ENCODE measurements at places on chromosomes 1 and 21. TPM values are rescaled to one million over a fixed set of nuclear protein-coding genes. Genes with fewer than 3 reads are reported as not detected.
A peak's percentile ranks its signal among the peaks of the same experiment; 100 is the strongest.

DNA sequence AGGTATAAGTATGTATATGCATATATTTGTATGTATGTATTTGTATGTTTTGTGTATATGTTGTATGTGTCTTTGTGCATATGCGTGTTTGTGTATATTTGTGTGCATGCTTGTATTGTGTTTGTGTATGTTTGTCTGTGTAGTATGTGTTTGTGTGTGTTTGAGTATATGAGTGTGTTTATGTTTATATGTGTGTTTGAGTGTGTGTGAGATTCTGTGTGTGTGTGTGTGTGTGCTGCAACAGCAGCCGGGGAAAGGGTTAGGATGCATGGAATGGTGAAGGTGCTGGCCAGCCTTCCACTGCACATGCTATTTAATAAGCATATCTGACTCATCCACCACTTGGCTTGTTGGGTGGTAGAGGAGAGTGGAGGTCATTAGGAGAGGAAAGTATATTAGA, 46.6 kb upstream of the RAB4A start:
- no peak for DNase-seq

Gene UQCRH
- total RNA-seq, result 391 TPM

- DNase-seq, result no peak
These were observed 27.9 kb downstream of the UTP25 start for GRCh38 chr1:209855623-209856022.

GRCh38 chr21:34887725-34888568, 161.2 kb downstream of the RUNX1 start:
- DNase-seq, result peak; percentile 62

Gene ANKRD34A
- total RNA-seq, result 2.4 TPM

Gene GPR161
- 4.5 TPM for total RNA-seq

Gene PERM1
- total RNA-seq, result 0.80 TPM

- DNase-seq, result no peak
These were observed 24.0 kb upstream of the QSOX1 start for GRCh38 chr1:180130651-180131050.

- DNase-seq, result no peak
These were observed 11.5 kb downstream of the RIPK4 start for GRCh38 chr21:41755258-41755933.

Gene NAXE
- total RNA-seq, result 118 TPM

Data from prostate gland (tissue), 2 donors.